ENCODE measurements at places on chromosomes 3 and 15.

DNA sequence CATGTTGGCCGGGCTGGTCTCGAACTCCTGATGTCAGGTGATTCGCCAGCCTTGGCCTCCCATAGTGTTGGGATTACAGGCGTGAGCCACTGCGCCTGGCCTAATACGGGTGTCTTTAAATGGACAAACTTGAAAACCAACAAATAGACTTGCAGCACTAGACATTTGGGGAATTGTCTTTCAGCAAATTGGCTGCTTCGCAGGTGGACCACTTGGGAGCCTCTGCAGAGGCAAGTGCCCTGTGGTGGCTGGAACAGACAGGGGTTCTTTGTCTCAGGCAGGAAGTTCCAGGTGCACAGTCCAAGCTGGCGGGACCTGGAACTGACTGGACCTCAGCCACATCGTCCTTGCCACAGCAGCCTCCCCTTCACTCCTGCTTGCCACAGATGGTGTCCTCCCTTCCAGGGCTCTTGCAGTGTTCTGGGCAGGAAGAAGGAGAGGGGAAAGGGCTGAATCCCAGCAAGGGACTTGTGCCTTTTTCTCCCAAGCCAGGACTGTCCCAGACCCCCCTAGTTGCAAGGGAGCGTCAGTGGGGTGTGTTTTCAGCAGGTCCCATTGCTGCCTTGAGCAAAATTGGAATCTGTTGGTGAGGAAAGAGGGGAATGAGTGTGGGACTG, 94.3 kb downstream of the TBC1D2B start:
- DNase-seq, result no peak

GRCh38 chr3:13728487-13728886, 151.4 kb downstream of the WNT7A start:
- no peak for DNase-seq

DNA sequence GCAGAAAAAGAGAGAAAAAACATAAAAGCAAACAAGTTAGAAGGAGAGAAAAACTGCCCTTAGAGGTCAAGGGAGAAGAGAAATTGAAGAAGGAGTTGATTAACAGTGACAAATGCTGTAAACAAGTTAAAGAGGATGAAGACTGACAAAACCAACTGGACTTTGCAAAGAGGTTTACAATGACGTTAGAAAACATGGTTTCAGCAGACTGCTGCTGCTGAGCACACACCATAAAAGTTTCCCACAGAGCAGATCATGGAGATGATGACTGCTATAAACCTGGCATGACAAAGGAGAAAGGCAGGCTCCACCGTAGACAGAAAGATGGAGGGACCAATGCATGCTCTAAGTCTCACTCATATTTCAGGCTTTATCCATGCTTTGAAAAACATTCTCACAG, 78.7 kb downstream of the POLQ start:
- DNase-seq, result no peak

DNA sequence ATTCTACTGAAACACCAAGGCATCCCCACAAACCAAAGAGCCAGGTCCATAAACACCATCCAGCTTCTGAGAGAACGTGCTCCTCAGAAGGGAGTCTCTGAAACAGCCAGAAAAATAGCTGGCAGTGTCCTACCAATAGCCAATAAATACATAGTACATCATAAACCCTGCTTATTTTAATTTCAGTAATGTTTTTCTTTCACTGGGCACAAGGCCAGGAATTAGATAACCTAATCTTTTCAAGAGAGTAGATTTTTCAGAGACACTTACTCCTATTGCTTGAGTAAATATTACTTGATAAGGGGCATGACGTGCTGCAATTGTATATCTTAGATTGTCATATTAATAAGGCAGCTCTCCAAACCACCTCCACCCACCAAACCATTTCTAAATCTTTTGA, 22.7 kb downstream of the GADL1 start:
- DNase-seq, result no peak

DNA sequence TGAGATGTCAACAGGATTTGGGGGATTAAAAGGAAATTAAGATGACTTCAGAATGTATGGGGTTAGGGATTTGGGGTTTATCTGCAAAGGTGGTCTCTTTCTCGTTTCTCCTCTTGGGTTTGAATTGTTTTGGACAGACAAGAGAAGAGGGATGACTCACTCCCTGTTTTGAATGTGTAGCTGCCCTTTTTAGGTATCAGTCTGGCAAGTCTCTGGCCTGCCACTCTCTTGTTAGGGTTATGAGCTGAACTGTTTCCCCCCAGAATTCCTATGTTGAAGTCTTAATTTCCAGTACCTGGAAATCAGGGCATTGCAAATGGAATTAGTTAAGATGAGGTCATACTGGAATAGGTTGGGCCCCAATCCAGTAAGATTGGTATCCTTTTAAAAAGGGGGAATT, 291.7 kb downstream of the MEX3B start:
- DNase-seq, result no peak

GRCh38 chr15:60883691-60884640, 345.1 kb downstream of the RORA start:
- no peak for DNase-seq

- no peak for DNase-seq
Measured at GRCh38 chr15:48324949-48325348, 6.3 kb upstream of the DUT start.

- DNase-seq, result no peak
Measured at GRCh38 chr3:193637831-193638230, 44.8 kb downstream of the OPA1 start.

Data from stimulated activated CD8-positive, alpha-beta memory T cell treated with anti-CD3 and anti-CD28 coated beads, Interleukin-7, amount 100 ng/mL, for 1 hour (primary cell).